Neural progenitor cell (in vitro differentiated cells): ENCODE measurements at places on chromosomes 5 and 9. TPM values are rescaled to one million over a fixed set of nuclear protein-coding genes. Genes with fewer than 3 reads are reported as not detected.
A peak's percentile ranks its signal among the peaks of the same experiment; 100 is the strongest.

DNA sequence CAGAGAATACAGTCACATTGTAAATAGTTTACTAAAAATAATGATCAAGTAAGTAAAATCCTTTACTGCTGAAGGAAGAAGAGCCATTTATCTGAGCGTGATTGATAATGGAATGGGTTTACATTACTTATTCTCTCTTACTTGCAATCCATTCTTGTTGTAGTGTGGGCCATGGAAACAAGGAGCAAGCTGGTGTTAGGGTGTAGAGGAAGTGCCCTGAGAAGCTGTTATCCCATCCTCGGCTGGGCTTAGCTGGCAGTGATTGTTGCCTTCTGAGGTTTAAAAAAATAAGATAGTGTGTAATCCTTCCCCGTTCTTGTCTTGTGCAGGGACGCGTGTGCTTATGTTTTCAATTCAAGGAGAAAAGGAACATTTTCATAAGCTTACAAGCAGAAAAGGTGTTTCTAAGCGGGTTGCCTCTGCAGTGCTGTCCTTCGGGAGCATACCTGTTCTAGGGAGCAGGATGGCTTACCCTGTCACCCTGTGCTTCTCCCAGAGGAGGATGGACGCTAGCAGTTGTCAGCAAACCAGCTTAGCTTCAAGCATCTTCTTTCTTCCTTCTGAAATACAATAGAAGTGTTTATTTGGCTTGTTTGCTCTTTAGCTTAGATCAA, 188.3 kb downstream of the ARHGEF28 start:
- no peaks in the 10 kb centered on the region for H3K27me3 ChIP-seq
- no peak for DNase-seq
- H3K36me3 ChIP-seq, result no peaks in the 10 kb centered on the region
- H3K27ac ChIP-seq, result no peak overlapping the region
- H3K4me3 ChIP-seq, result no peak overlapping the region

DNA sequence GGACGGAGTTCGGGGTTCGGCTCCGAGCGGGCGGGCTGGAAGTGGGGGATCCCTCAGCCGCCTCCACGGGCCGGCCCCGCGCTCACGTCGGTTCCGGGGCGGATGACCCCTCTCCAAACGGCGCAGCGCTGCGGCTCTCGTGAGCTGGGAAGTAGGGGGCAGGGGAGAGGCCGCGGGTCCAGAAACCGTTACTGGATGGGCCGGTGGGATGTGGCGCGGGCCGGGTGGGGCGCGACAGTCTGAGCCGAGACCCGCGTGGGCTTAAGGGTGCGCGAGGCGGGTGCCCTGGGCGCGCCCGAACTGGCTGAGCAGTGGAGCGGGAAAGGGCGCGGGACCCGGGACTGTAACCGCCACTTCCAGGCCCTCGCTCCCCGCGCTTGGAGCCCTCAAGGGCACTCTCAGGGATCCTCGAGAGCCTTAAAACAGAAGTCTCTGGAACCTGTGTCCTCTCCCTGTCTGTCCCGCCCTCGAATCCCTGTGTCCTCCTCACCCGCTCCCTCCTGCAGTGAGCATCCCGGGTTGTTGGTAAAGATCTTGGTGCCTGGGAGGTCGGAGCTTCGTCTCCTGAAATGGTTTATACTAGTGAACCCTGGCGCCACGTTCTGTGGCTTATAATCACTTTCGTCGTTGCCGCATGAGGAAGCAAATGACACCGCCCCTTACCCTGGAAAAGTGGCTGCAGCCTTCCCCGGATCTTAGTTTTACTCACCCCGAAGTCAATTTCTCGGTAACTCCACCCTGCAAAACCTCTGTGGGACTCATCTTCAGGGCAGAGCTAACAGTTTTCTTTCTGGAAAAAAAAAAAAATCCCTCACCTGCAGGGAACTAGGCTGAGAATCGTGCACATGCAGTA, 571 bp upstream of the MARCHF11 start:
- peaks cover 86% of the 10 kb centered on the region for H3K27me3 ChIP-seq
- peak overlapping the region; percentile 58 for H3K4me3 ChIP-seq
- no peaks in the 10 kb centered on the region for H3K36me3 ChIP-seq
- DNase-seq, result peak; percentile 52
- H3K4me1 ChIP-seq, result peaks cover 4% of the 10 kb centered on the region

- peaks cover 20% of the 10 kb centered on the region for H3K4me1 ChIP-seq
- H3K27me3 ChIP-seq, result no peaks in the 10 kb centered on the region
- H3K36me3 ChIP-seq, result no peaks in the 10 kb centered on the region
- DNase-seq, result no peak
Observed at GRCh38 chr9:23771746-23772384, 54.2 kb downstream of the ELAVL2 start.

HTR4 gene
- total RNA-seq, result 0.06 TPM in 1 of 2 replicates, not detected in the other

DNA sequence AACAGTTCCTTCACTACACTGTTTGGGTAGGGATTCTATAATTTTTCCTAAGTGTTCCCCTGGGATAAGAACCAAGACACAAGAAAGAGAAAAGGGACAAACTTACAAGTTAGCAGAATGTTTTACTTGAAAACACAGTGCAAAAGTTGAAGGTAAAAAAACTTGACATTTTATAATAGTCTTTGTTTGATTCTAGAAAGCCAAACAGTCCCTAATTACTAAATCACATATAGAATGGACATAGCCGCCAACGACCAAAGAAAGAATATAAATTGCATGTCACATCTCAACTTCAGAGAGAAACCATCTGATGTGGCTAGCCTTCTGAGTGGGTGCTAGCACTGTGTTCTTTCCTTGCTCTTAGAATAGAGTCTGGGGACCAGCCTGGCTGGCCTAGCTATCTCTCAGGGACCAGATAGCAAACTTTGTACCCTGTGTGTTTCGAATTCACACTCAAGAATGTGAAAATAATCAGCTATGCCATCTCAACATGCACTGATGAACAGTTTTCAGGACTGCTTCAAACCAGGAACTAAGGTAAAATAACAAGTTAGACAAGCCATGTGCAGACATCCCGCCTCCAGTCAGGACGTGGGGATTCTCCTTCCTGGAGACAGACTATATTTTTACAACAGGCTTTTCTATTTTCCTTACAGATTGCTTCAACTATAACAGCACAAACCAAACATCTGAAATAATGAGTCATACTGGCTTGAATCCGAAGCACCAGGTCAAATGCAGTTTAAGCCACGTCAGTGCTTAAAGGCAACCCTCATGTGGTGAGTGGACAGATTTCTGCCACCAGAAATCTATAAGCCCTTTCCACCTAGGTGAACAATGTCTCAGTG, 53.7 kb downstream of the LHFPL2 start:
- no peak overlapping the region for H3K4me3 ChIP-seq
- no peaks in the 10 kb centered on the region for H3K4me1 ChIP-seq
- no peaks in the 10 kb centered on the region for H3K27me3 ChIP-seq
- H3K36me3 ChIP-seq, result no peaks in the 10 kb centered on the region
- H3K27ac ChIP-seq, result no peak overlapping the region

DNA sequence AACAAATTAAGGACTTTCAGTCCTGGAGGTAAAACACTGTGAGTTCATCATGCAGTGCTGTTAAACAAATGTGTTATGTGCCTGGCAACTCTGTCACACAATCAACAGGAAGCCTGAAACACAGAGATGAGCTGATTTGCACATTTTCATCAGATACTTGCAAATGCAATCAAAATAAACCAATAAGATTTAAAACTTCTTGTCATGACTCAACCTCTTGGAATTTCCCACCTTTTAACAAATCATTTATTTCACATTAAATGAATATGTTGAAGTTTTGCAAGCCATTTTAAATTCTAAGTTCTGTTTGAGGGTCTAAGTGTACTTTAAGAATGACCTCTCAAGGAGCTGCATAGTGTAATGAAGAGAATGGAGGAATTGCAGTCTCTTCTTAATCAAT, 64.4 kb downstream of the ANXA1 start:
- DNase-seq, result no peak
- H3K27ac ChIP-seq, result no peak overlapping the region
- H3K36me3 ChIP-seq, result peaks cover 5% of the 10 kb centered on the region

MOB3B gene
- 14.0 and 15.3 TPM in 2 replicates for total RNA-seq

- H3K4me3 ChIP-seq, result peak overlapping the region; percentile 61
- H3K4me1 ChIP-seq, result no peaks in the 10 kb centered on the region
- H3K27me3 ChIP-seq, result peaks cover 65% of the 10 kb centered on the region
- no peak overlapping the region for H3K27ac ChIP-seq
Observed at GRCh38 chr5:76953551-76954382, 922 bp downstream of the CRHBP start.

GRCh38 chr5:177390363-177391300, 6.4 kb downstream of the SLC34A1 start:
- no peaks in the 10 kb centered on the region for H3K4me1 ChIP-seq
- no peaks in the 10 kb centered on the region for H3K36me3 ChIP-seq
- H3K4me3 ChIP-seq, result no peak overlapping the region
- peaks cover 19% of the 10 kb centered on the region for H3K27me3 ChIP-seq
- peak; percentile 91 for DNase-seq
- no peak overlapping the region for H3K27ac ChIP-seq
